Heart right ventricle (tissue), 16 donors: ENCODE measurements at places on chromosomes 1 and 21.

DNA sequence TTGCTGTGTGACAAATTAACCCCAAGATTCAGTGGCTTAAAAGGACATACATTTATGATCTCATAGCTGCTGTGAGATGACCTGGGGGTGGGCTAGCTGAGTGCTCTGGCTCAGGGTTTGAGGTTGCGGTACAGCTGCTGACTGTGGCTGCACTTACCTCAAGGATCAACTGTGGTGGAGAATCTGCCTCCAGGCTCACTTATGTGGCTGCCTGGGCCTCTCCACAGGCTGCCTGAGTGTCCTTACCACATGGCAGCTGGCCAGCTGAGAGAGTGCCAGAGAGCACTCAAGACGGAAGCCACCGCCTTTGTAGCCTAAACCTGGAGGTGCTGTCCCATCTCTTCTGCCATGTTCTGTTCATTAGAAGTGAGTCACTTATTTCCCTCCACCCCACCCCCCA, 5.7 kb downstream of the LRRC71 start:
- no peak for DNase-seq

DNA sequence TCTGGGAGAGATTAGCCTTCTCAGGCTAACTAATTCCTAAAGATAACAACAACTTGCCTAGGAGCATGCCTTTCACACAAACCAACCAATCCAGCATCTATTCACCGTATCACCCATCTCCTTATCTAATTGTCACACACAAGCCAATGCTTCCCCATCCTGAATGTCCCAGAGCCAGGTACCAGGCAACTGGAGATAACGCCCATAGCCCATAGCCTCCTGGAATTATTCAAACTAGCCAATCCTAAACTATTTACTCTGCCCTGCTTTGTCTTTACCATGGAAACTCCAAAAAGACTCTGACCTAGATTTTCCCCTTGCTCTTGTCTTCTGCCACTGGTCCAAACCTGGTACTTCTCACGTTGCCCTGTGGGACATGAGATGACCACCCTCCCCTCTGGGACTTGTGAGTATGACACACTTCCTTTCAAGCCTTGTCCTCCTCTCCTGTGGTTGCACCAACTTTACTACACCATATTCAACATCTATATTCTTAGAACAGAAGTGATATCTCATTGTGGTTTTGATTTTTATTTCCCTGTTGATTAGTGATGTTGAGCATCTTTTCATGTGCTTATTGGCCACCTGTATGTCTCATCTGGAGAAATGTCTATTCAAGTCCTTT, 8.8 kb upstream of the ATG4C start:
- no peak for DNase-seq

DNA sequence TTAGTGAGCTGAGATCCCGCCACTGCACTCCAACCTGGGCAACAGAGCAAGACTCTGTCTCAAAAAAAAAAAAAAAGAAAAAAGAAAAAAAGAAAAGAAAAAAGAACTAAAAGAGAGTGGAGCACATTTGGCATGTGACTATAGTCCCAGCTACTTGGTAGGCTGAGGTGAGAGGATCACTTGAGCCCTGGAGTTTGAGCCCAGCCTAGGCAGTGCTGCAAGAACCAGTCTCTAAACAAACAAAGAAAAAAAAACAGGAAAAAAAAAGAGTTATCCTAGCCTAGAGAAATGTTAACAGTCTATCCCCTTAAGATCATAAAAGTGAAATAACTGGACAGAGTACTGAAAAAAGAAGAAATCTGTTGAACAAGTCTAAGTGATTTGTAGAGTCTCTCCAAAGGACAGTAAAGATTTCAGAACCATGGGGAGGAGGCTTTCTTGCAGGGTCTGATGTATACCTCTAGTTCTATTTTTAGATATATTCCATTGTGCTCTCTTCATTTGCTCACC, 4.5 kb upstream of the PRDX1 start:
- DNase-seq: no peak

DNA sequence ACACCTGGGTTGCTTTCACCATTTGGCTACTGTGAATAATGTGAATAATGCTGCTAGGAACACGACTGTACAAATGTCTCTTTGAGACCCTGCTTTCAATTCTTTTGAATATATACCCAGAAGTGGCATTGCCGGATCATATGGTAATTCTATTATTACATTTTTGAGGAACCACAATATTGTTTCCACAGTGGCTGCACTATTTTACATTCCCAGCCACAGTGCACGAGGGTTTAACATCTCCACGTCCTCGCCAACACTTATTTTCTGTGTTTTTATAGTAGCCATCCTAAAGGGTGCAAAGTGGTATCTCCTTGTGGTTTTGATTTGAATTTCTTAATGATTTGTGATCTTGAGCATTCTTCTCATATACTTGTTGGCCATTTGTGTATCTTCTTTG, 15.7 kb downstream of the FHAD1 start:
- no peak for DNase-seq

GRCh38 chr1:60655679-60656355, 426.5 kb upstream of the NFIA start:
- DNase-seq: no peak

GRCh38 chr1:219330001-219330400, 156.3 kb downstream of the LYPLAL1 start:
- DNase-seq: no peak

DNA sequence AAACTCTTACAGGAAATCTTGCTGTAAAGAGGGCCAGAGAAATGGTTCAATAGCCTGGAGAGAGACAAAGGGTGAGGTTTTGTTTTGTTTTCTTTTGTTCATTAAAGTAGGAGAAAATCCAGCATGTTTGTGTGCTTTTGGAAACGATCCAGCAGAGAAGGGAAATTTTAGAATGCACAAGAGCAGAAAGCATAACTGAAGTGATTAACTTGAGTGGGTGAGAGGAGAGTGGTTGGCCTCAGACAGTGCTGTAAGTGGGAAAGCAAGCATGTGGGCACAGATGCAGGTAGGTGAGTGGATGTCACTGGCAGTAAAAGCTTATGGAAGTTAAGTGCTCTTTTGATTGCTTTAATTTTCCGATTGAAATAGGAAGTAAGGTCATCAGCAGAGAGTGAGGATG, 50.2 kb downstream of the EEIG2 start:
- no peak for DNase-seq

- no peak for DNase-seq
These were observed 42.4 kb upstream of the HP1BP3 start for GRCh38 chr1:20829531-20829930.

GRCh38 chr1:204325944-204326343, 33.8 kb downstream of the PLEKHA6 start:
- DNase-seq: no peak

GRCh38 chr1:181255270-181255929, 166.9 kb downstream of the IER5 start:
- no peak for DNase-seq

DNA sequence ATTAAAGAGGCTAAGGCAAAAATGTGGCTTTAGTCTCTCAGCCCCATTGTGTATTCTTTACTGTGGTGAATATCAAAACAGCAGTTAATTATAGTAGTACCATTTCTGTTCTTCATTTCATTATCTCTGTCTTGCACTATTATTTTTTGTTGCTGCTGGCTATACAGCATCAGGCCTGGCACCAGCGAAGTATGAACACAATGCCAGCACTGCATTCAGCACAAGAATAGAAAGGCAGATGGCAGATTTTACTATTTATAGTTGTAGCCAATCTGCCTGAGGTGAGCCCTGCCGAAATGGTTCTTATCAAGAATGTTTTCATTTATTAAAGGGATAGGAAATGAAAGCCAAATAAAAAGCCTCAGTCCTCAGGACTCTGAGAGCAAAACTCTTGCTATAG, 72.1 kb downstream of the GPR52 start:
- DNase-seq: no peak

- DNase-seq: no peak
These were observed 33.4 kb downstream of the DIPK1A start for GRCh38 chr1:92927870-92928269.

DNA sequence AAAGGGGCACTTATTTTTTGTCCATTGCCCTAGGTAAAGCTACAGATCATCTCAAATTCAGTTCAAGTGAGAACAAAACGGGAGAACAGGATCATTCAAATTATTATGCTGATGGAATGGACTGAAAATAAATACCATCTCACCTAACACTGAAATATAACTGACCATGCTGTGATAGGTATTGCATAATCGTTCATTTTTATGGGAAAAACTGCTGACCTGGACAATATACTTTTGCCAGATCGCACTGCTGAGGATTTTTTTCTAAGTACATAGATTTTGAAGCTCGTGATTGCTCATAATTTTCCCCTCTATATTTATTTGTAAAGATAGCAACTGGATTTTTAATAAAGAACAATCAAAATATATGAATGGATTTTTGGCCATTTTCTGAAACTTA, 636.6 kb upstream of the NEGR1 start:
- no peak for DNase-seq

DNA sequence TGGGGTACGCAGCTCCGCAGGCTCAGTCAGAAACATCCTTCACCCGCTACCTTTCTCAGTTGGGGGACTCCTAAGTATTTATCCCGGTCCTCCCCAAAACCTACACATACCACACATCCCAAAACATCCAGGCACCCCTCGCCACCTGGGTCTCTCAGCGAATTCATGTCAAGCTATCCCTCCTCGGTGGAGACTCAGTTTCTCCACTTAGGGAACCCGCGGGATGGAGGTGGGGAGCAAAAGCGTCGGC, 1.3 kb upstream of the ZBTB7B start:
- DNase-seq: no peak

DNA sequence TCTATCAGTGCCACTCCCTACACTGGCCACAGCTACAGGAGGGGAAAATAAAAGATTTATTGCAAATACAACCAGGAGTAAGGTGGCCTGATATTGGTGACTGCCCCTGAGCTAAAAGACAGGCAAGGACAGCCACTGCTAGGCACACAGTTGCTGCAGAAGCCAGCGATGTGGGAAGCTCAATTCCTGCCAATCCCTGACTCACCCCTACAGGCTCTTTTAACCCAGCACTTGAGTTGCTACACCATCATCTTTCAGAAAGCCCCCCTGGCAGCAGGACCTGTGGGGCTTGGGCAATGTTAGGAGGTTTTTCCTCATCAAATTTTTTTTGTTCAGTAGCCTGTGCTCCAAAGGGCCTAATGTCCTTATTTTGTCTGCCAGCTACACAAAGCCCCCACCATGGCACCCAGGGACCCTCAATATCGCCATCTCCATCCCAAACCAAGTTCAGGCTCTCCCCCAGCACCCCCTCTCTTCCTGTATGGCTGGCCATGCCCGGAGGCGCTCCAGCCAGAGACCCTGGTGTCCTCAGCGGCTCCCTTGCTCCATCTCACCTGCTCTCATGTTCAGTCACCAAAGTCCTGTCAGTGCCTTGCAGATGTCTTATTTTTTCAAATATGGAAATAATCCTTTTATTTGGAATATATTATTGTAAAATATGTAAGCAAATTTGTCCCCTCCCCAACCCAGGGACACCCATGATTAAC, 13.4 kb downstream of the CLEC20A start:
- DNase-seq: no peak

DNA sequence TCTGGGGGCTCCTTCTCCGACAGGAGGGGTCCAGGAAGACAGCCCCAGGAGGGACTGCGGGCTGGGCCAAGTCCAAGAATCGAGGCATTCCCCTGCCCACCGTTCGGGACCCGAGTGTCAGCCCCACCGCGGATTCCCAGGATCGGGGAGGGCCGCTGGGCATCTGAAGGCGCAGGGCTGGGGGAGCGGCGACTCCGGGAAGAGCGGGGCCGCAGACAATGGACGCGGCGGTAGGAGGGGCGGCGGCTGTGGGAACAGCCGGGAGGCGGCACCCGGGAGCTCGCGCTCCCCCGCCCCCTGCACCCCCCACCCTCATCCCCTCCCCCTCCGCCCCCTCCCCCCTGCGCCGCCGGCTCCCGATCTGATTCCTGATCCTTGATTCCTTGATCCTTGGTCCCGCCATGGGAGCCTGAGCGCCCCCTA, at the start of gene VANGL2:
VANGL2 (plus strand) TSS at position 342 of the 423 bp plus-strand sequence. CDS start 15,274 bp downstream, outside the sequence.
- DNase-seq: peak; percentile 84

DNA sequence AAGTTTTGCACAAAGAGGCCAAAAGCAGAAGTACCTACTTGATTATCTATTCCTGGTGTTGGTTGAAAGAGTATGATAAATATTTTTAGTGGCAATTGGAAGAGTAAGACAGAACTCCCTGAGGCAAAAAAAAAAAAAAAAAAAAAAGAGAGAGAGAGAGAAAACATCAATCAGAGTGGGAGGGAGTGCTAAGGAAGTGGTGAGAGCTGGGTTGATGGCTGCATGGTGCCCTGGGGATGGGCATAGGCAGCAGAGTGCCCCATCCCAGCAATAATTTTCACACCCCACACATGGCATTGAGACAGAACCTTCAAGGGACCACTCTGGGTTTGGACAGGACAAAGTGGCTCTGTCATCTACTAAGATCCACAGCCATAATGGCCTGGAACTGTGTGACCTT, 59.4 kb upstream of the FAM20B start:
- DNase-seq: no peak

DNA sequence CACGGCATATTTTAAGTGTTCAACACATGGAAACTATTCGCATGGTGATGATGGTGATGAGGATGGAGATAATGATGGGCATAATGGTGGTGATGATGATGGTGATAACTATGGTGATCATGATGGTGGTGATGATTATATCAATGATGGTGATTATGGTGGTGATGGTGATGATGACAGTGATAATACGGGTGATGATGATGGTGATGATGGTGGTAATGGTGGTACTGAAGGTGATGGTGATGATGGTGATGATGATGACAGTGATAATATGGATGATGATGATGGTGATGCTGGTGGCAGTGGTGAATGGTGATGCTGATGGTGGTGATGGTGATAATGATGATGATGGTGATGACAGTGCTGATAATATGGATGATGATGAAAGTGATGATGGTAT, 341.8 kb upstream of the VAMP3 start:
- DNase-seq: no peak

DNA sequence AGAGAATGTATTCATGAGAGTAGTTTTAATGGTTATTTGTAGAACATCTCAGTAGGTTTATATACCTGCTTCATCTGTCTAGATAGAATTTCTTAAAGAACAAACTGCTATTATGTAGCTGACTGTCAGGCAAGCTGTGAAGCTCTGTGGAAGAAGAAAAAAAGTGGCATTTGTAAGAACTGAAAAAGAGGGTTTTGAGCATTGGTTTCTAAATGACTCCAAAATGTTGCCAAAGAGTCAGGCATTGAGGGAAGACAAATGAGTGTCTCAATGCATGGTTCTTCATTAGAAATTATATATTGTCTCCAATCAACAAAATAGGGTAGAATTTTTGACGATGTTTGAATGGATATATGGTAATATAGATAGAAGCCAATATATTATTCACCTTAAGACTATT, 1276.1 kb downstream of the KCNT2 start:
- DNase-seq: no peak

- DNase-seq: no peak
These were observed 30.0 kb downstream of the BCAS2 start for GRCh38 chr1:114551400-114551799.

- DNase-seq: no peak
These were observed 14.4 kb downstream of the ARMH1 start for GRCh38 chr1:44688760-44689446.
